ENCODE measurements at places on chromosomes 11 and 22.
A peak's percentile ranks its signal among the peaks of the same experiment; 100 is the strongest.

GRCh38 chr22:27480487-27480886 lies 321.1 kb downstream of the MN1 start:
- DNase-seq = no peak

DNA sequence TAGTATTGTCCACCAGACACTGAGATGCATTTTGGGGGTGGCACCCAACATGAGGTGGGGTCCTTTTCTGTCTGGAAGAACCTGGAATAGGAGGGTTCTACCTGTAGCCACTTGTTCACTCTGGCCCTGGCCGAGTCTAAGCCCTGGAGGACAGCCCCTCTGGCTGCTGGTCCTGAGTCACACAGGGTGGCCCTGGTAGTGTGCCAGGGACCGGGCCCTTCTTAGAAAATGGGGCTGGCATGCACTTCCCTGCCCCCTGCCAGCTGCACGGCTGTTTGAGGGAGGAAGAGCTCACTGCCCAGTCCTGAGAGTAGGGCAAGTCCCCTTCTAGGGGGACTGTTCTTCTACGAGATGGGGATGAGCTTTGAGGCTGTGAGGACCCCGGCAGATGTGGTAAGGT lies 2.2 kb downstream of the PLCB3 start:
- peak; percentile 12 for DNase-seq

GRCh38 chr22:22181341-22181850 lies 63.2 kb upstream of the VPREB1 start:
- DNase-seq = no peak

GRCh38 chr11:77353131-77353530 lies 51.6 kb upstream of the GDPD4 start:
- peak; percentile 29 for DNase-seq

GRCh38 chr11:108922241-108922640 lies 257.4 kb downstream of the DDX10 start:
- no peak for DNase-seq

DNA sequence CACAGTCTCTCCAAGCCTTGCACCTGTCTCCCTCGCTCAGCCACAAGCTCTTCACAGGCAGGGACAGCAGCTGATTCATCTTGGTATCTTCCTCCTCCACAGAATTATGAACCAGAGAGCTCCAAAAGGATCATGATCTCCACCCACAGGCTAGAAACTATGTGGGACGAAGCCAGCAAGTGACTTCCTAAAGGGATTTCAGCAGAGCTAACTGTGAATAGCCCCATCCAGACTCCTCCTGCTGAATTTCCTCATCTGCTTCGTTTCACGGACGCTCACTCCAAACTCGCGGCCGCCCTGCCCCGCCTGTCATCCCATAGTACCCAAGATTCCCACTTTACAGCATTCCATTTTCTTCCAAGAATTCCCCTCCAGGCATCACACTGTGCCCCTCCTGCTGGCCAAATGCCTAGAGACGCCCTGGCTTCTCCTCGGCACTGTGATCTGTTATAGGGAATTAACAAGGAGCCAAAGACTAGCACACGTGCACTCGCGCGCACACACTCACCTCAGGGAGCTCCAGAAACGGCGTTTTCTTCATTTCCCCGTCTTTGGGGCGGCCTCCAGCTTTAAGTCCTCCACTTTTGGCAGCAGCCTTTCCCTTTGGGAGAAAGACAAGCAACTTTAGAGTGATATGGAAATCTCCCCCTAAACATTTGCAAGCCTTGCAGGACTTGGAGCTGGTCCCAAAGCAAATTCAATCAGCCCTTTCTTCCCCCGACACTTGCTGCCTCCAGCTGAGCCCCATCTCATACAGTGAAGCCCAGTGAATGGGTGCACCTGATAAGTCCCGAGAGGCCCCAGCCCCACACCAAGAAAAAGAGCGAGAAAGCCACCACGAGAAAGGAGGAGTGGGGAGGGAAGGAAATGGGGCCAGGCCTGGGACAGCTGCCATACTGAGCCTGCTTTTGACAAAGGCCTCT lies 35.5 kb downstream of the SPATA19 start:
- no peak for DNase-seq
